ENCODE measurements at places on chromosomes 5 and 9. TPM values are rescaled to one million over a fixed set of nuclear protein-coding genes. Genes with fewer than 3 reads are reported as not detected.

- DNase-seq: no peak
Observed at GRCh38 chr9:134483361-134484184, 157.3 kb downstream of the RXRA start.

DNA sequence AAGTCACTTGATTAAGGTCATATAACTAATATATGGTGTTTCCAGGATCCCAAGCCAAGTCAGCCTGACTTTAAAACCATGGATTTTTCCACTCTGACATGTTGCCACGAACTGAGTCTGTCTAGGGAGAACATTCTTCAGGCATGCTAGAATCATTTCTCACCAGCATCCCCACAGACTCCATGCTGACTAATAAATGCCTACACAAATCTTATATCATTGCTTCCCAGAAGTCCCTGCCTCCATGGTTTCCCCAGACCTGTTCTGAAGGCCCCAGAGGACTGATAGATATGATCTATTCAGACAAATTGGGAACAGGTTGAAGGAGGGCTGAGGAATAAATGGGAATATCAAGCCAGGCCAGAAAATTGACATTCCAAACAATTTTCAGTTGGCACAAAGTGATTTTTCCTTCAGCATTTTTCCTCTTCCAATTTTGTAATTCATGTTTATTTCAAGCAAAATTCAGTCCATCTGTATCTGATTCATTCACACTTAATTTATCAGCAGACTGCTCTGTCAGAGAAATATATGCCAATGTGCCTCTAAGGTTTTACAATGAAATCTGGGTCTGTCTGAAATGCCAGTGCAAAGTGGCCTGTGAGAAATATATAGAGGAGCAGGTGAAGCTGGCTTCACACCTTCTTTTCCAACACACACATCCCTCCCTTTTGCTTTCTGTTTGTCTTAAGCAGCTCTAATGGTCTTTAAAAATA lies 413.6 kb upstream of the TNC start:
- DNase-seq: no peak

DNA sequence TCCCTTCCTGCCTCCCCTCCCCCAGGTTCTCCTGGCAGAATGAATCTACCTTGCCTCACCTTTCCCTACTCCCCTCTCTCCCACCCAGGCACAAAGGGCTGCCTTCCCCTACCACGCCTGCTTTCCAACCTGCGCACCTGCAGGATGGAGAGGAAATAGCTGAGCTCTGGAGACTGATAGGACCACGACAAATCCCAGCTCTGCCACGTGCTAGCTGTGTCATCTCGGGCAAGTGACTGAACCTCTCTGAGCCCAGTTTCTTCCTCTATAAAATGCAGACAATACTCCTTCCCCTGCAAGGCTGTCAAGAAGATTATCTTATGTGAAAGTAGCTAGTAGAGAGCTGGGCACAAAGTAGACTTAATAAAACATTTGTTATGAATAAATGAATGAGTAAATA lies 31.2 kb upstream of the PTGS1 start:
- DNase-seq: no peak

DNA sequence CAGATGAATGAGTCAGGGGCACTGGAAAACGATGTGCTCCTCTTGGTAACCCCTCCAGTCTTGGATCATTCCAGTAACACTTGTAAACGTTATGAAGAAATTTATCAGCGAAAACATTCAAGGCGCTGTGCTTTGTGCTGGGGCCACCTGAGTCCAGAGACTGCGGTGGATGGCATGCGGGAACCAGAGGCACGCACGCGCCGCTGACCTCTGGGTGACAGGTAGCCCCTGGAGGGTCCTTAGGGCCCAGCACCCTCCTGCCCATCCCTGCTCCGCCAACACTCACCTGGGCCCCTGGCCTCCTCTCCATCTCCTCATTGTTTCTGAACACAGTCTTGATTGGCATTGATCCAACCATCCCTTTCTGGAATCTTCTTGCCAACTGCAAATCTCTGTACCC lies 86.9 kb downstream of the DAP start:
- no peak for DNase-seq

DNA sequence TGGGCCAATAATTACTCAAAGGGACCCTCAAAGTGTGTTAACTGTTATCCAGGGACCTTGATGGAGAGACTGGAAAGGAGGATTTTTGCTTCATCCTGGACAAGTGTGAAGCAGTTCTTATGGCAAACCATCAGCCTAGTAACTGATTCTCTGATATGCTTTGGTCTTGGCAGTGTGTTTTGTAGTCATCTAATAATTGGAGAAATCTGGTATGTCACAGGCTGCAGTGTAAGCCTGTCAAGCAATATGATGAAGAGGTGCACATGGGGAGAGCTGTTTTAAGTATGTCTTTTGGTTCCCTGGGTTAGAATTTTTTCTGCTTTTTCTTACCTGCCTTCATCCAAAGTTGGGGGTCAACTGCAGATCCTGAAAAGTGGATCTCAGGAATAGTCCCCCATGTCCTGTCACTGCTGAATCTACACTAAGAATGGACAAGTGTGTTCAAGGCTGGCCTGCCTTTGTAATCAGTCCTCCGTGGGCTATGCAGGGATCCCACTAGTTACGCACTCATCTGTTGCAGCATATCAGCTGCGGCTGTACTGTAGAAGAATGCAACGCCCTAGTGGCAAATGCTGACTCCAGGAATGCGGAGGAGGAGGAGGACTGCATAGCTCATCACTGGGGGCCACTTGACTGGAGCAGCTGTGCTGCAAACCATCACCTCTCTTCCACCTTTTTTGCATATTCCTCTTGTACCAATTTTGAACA lies 1.9 kb downstream of the SPTAN1 start:
- no peak for DNase-seq

GRCh38 chr5:160271836-160272235 lies 40.5 kb downstream of the CCNJL start:
- DNase-seq: no peak

DNA sequence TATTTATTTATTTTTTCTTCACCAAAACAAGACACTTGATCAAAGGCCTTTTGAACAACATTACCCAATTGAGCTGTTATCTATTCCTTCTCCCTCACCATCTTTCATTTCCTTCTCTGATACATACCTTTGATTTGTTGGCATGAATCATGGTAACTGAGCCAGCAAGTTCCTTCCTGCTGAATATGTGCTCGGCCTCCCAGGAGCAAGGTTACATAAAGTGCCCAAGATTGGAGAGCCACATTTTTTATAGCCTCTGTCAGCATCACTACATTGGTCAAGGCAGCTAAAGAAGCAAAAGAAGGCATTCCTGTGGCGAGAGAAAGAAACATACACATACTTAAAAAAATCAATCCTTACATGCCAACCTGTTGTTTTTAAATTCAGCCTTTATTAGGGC lies 369.6 kb downstream of the CYLC2 start:
- DNase-seq: no peak

DNA sequence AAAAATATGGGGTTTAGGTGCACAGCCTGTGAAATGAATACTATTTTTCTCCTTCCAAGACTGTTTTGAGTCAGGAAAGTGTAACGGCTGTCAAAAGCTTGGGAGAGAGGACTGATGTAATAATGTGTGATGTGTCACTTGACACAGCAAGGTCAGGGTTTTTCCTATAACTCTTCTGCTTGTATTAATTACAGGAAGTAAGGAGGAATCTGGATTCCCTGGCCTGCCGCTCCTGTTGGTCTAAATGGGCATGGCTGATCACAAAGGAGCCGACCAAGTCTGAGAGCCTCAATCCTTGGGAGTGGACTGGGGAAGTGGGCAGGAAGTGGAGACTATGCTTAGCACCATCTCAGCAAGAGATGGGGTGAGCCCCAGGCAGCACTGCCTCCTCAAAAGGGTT lies 16.7 kb upstream of the SLC28A3 start:
- DNase-seq: no peak

DNA sequence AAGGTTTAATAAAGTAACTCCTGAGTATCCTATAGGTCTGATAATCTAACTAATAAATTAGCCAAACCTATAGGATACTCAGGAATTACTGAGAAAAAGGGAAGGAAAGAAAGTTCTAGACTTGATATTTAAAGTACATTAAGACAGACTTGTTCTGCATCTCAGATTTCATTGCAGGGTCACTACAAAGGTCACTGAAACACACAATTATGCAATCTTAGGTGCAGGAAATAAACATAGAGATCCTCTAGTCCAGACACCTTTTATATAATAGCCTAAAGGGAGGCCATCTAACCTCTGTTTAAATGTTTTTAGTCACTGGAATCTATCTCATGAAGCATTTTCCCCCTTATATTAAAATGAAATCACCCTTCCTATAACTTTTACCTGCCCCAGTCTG lies 1215.7 kb downstream of the MAT2B start:
- DNase-seq: no peak

DNA sequence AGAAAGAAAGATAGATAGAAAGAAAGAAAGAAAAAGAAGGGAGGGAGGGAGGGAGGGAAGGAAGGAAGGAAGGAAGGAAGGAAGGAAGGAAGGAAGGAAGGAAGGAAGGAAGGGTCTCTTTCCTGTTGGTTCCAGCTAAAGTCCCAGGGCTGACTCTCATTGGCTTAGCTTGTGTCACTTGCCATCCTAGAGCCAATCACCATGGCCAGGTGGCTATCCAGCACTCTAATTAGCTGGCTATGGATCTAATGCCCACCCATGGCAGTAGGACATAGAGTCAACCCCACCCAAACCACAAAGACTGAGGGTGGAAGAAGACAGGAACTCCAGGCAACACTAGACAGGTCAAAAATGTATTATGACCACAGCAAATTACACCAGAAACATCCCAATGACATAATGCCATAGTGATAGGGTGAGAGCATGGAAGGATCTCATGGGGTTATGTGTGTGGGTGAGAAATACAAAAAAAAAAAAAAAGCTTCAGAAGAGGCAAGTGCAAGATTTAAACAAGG lies 10.8 kb upstream of the CPLX2 start:
- no peak for DNase-seq

GRCh38 chr5:133290669-133291240 lies 238.9 kb downstream of the HSPA4 start:
- no peak for DNase-seq

DNA sequence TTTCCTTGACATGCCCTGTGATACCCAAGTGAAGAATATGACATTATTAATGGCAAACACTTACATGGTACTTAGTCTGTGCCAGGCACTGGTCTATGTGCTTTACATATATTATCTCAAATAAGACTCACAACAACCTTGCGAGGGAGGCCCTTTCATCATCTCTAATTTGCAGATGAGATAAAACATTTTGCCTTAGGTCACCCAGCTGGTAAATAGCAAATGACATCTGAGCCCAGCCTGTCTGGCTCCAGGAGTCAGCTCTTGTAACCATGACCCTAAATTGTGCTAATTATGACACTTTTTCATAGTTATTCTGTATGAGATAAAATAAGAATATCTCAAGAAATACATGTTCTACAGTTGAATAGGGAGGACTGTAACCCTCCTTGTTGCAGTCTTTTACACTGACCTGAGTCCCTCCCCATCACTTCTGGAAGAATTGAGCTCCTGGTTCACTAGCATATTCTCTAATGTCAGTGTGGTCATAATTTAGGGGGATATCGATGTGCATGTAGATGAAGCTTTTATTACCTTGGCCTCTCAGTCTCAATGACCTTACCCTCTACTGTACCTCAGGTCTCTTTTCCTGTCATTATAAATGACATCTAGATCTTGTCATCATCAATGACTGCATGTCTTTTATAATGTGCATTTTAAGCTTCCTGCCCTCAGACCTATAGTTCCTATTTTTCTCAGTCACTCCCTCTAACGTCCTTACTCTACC lies 126.1 kb upstream of the HAPLN1 start:
- no peak for DNase-seq

DNA sequence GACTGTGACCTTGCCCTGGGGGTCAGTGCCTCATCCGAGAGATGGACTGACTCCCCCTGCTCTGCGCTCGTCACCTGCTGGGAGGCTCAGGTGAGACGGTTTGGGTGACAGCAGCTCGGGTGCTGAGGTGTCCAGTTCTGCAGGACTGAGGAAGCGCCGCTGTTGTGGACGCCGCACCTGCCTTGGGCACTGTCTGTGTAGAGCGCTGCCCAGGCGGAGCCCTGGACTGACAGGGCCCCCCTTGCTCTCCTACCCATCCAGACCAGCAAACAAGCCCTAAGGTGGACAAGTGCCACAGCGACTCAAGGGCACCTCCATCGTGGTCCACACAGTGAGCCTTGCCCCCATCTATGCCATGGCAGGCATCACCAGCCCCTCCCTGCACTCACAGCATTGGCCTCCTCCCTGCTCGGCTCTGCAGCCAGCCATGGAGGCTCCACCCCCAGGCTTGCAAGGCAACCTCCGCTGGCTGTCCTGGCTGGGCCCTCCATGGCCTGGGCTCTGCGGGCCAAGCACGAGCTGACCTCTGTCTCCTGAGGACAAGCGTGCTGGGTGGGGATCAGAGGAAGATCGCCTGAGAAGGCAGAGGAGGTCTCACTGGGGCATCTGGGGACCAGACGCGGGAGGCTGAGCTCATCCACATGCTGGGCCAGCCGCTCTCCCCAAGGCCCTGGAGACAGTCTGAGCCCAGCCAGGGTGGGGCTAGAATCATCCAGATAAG lies 87.1 kb upstream of the COL5A1 start:
- no peak for DNase-seq

The FOXD4L6 gene
- polyA plus RNA-seq: not detected

The NIPSNAP3A gene
- 51.7 TPM for polyA plus RNA-seq

The PPP3R2 gene
- polyA plus RNA-seq: not detected

The SVEP1 gene
- polyA plus RNA-seq: 6.2 TPM

The DMRT3 gene
- polyA plus RNA-seq: 1.5 TPM

The FOXD4 gene
- polyA plus RNA-seq: 0.62 TPM

The HDHD3 gene
- polyA plus RNA-seq: 39.7 TPM

The GABRB2 gene
- polyA plus RNA-seq: 2.5 TPM

The NPR3 gene
- polyA plus RNA-seq: 34.5 TPM

All from left kidney (tissue), 8 donors.